ENCODE measurements at places on chromosomes 1 and 21. TPM values are rescaled to one million over a fixed set of nuclear protein-coding genes. Genes with fewer than 3 reads are reported as not detected.

Gene IFI44L
- total RNA-seq = 5.2 TPM

Gene UBASH3A
- total RNA-seq = 5.0 TPM

Gene SPRR5
- total RNA-seq = not detected

Gene WNT2B
- 0.16 TPM for total RNA-seq

Gene OR10J1
- total RNA-seq = not detected

Gene HPDL
- total RNA-seq = not detected

DNA sequence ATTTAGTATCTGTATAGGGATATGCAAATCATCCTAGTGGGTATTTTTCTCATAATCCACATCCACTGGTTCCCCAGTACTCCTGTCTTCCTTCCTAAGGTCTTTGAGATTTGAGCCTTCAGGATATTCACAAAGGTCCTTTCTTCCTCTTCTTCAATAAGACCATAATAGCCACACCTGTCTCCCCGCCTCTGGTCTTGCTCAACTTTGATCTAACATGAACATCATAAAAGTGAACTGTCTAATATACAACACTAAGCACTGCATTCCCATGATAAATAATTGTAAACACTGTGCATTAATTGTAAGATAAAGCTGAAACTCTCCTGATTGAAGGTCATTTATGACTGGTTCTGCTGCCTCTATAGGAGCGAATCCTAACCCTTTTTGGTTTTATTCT lies 184.6 kb downstream of the DENND1B start:
- peaks cover 12% of the 10 kb centered on the region for H3K36me3 ChIP-seq
- no peak overlapping the region for H3K27ac ChIP-seq
- no peaks in the 10 kb centered on the region for H3K4me1 ChIP-seq
- no peaks in the 10 kb centered on the region for H3K27me3 ChIP-seq
- no peak for DNase-seq

DNA sequence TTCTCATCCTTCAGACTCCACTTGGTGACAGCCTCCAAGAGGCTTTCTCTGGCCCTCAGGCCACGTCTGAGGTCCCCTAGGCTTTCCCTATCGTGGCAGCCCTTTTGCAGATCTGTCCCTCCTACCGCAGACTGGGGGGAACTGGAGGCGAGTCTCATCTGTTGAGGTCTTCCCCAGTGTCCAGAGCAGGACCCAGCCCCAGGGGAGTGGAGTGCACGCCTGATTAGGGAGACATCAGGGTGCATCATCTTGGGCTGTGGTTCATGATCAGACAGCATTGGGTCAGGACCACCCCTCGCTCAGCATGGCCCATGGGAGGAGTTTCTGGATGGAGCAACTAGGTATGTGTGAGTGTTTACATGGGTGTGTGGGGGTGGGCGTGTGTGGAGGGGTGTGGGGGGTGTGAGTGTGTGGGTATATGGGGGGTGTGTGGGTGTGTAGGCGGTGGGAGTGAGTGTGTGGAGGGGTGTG lies 8.5 kb upstream of the MATN1 start:
- H3K4me1 ChIP-seq = peaks cover 39% of the 10 kb centered on the region
- H3K36me3 ChIP-seq = peaks cover 45% of the 10 kb centered on the region
- peak; percentile 16 for DNase-seq

- no peak overlapping the region for H3K27ac ChIP-seq
- H3K36me3 ChIP-seq = no peaks in the 10 kb centered on the region
- H3K4me3 ChIP-seq = no peak overlapping the region
These were observed 182.2 kb downstream of the AMY1C start for GRCh38 chr1:103931891-103932290.

- H3K4me3 ChIP-seq = peak overlapping the region; percentile 55
- H3K36me3 ChIP-seq = no peaks in the 10 kb centered on the region
- peaks cover 20% of the 10 kb centered on the region for H3K4me1 ChIP-seq
- peak overlapping the region; percentile 80 for H3K27ac ChIP-seq
These were observed 703 bp downstream of the PUM1 start for GRCh38 chr1:31064718-31065309.

- H3K36me3 ChIP-seq = no peaks in the 10 kb centered on the region
- H3K4me3 ChIP-seq = no peak overlapping the region
- no peaks in the 10 kb centered on the region for H3K27me3 ChIP-seq
- H3K27ac ChIP-seq = no peak overlapping the region
- no peak for DNase-seq
These were observed 106.7 kb upstream of the C8B start for GRCh38 chr1:57072401-57073110.

- no peak overlapping the region for H3K27ac ChIP-seq
- no peaks in the 10 kb centered on the region for H3K27me3 ChIP-seq
- H3K4me1 ChIP-seq = no peaks in the 10 kb centered on the region
- H3K4me3 ChIP-seq = no peak overlapping the region
These were observed 27.1 kb upstream of the C1orf198 start for GRCh38 chr1:230895452-230895851.

DNA sequence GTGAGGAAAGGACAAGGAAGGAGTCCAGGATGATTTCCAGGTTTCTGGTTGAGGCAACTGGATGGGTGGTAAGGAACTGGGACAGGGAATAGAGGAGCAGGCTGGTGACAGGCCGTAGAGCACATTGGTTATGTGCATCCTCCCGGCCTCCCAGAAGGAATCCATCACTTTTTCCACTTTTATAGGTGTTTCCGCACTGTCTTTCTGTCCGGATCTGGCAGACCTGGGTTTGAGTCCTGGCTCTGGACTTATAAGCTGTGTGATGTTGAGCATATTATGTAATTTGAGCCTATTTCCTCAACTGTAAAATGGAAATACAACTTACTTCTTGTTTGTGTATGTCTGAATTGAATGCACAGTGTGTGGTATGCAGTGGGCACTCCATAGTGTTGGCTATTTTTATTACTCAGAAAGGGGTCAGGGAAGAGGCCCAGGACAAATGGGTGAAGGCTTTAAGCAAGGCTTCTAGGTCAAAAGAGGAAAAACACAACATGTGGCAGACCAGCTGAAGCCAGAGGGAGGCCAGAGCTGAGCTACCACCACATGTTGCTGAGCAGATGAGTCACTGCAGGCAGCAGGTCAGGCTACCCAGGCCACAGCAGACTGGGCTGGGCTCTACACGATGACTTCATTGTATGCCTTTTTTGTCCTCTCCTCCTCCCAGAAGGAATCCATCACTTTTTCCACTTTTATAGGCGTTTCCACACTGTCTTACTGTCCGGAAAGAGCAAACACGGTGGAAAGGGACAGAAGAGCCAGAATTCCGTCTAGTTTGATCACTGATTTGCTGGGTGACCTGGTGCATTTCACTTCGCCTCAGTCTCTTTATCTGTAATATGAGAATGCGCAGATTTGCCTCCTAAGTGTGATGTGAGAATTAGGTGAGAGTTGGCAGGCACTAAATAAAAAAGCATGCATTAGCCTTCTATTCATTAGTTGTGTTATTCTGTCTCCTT lies 791 bp upstream of the MAST2 start:
- peak overlapping the region; percentile 1 for H3K27ac ChIP-seq
- peaks cover 17% of the 10 kb centered on the region for H3K4me1 ChIP-seq
- H3K36me3 ChIP-seq = no peaks in the 10 kb centered on the region
- H3K27me3 ChIP-seq = no peaks in the 10 kb centered on the region
- H3K4me3 ChIP-seq = peak overlapping the region; percentile 28

DNA sequence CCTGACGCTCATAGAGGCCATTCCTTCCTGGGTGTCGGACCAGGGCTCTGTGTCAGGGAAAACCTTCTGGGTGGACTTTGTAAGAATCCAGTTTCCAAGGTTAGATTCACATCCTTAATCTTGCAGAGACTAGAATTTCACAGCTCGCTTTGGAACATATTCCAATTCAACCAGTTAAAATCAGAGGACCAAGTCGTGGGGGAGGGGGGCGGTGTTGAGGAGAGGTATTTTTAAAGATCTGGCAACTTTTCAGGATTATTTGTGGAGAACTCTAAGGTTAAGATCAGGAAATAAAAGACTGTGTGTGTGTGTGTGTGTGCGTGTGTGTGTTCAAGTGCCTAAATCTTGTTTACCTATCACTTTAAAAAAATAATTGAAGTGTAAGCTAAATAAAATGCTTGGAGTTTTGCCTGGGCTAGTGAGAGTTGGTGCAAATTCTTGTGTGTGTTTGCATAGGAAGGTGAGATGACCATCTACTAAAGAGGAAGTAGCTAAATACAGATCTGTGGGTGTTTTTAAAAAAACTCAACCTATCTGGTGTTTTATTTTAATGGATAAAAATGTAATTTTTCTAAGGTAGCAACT lies 21.8 kb downstream of the TENT5C start:
- no peaks in the 10 kb centered on the region for H3K27me3 ChIP-seq
- no peak overlapping the region for H3K4me3 ChIP-seq
- H3K36me3 ChIP-seq = peaks cover 21% of the 10 kb centered on the region
- H3K4me1 ChIP-seq = peaks cover 18% of the 10 kb centered on the region
- no peak overlapping the region for H3K27ac ChIP-seq

GRCh38 chr1:220044678-220045355 lies 1.5 kb downstream of the EPRS1 start:
- H3K36me3 ChIP-seq = peaks cover 5% of the 10 kb centered on the region
- peak overlapping the region; percentile 85 for H3K27ac ChIP-seq
- DNase-seq = peak; percentile 19
- no peaks in the 10 kb centered on the region for H3K27me3 ChIP-seq

- no peak overlapping the region for H3K27ac ChIP-seq
- no peaks in the 10 kb centered on the region for H3K4me1 ChIP-seq
- no peak overlapping the region for H3K4me3 ChIP-seq
- H3K36me3 ChIP-seq = no peaks in the 10 kb centered on the region
These were observed 469.6 kb downstream of the NPHP4 start for GRCh38 chr1:5522531-5523145.

DNA sequence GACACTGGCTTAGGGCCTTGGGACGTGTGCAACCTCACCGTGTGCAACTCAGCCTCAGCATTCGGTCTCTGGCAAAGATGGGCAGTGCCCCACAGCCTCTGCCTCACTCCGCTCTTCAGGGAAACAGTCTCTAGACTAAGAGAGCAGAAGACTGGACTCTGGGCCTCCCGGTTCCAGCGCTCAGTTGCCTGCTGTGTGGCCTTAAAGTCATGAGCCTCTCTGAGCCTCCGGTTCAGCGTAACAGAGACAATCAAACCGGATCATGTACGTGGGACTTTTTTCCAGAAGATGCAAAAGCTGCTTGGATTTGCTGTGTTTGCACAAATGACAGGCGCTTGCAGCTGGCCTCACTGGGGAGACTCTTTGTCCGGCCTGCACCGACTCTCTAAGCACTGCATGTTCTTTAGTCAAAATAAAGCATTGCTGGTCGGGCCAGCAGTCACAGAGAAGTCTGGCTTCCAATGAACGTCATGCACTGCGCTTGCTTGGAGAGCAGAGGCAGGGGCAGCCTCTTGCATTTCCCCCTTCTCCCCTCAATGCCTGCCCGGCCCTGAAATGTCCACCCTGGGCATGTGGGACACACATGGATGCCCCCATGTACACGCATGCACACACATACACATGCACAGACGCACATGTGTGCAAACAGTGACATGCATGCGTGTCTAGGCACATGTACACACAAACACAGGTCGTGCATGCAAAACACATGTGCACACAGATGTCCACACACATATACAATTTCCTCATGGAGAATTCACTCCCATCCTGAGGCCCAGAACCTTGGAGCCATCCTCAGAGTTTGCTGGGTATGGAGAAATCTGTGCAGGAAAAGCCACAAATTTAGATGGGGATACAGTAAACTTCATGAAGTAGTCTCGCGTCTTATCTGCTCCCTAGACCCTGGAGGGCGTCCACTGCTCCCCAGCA lies 152.4 kb downstream of the PRDM16 start:
- no peaks in the 10 kb centered on the region for H3K27me3 ChIP-seq
- H3K27ac ChIP-seq = no peak overlapping the region
- no peaks in the 10 kb centered on the region for H3K4me1 ChIP-seq
- no peak overlapping the region for H3K4me3 ChIP-seq

DNA sequence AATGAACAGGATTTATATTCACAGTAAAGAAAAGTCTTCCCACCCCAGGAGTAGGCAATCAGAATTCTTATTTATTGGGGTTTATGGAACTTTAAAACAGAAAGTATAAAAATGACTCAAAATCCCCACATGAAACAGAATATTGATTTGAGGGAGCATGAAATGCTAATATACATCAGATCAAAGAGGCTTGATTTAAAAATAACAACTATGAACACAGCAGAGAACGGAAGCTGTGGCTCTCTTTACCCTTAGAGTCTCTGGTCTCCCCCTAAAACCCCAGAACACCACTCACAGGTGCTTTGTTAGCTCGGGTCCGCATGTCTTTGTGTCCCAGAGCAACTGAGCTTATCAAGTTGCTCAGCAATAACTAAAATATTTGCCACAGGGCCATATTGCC lies 31.2 kb upstream of the FASLG start:
- peak; percentile 39 for DNase-seq
- H3K27ac ChIP-seq = no peak overlapping the region
- no peaks in the 10 kb centered on the region for H3K27me3 ChIP-seq

DNA sequence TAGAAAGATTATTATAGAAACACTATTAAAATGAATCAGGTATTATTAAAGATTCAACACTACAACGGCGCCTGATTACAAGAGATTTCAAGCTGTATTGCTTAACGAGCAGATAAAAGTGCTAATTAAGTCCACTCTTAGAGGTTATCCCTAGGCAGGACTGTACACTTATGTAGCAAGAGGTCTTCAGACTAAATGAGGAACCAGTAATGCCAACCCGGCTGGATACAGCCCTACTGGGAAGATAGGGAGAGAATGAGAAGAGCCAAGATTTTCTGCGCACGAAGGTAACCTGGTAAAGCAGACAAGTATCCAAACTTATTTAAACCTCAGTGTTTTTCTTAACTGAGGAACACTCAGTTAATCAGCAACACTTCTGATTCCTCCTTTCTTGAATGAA lies 115.7 kb upstream of the HIVEP3 start:
- peak; percentile 13 for DNase-seq
- no peaks in the 10 kb centered on the region for H3K27me3 ChIP-seq
- H3K36me3 ChIP-seq = no peaks in the 10 kb centered on the region

GRCh38 chr1:228176461-228177182 lies 11.0 kb downstream of the IBA57 start:
- H3K27me3 ChIP-seq = no peaks in the 10 kb centered on the region
- H3K4me3 ChIP-seq = no peak overlapping the region
- DNase-seq = no peak
- peaks cover 2% of the 10 kb centered on the region for H3K36me3 ChIP-seq
- H3K27ac ChIP-seq = no peak overlapping the region

GRCh38 chr1:31910933-31911332 lies 27.2 kb downstream of the PTP4A2 start:
- H3K4me1 ChIP-seq = peaks cover 3% of the 10 kb centered on the region
- H3K36me3 ChIP-seq = peaks cover 73% of the 10 kb centered on the region
- no peak overlapping the region for H3K4me3 ChIP-seq
- DNase-seq = no peak
- H3K27me3 ChIP-seq = no peaks in the 10 kb centered on the region

Measured in natural killer cell (primary cell).